ENCODE measurements at places on chromosomes 7 and 10.

- no peak for DNase-seq
These were observed 304.6 kb downstream of the TNS3 start for GRCh38 chr7:47277321-47277781.

DNA sequence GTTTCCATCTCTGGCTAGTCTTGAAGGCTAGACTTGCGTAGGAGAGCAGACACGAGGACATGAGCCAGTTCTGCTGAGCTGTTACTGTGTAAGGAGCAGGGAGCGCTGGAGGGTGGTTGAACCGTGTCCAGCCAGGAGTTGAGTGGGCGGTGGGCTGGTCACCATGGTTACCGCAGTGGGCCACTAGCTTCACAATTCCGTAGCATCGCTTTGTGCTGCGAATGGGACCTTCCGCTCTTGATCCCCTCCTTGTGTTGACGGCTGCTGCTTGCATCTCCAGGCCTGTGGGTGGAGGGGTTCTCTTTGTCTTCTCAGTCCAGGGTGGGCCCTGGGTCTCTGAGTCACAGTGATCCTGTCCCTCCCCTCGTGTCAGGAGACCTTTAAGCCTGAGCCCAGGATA is 49.4 kb upstream of the OCM start:
- no peak for DNase-seq

DNA sequence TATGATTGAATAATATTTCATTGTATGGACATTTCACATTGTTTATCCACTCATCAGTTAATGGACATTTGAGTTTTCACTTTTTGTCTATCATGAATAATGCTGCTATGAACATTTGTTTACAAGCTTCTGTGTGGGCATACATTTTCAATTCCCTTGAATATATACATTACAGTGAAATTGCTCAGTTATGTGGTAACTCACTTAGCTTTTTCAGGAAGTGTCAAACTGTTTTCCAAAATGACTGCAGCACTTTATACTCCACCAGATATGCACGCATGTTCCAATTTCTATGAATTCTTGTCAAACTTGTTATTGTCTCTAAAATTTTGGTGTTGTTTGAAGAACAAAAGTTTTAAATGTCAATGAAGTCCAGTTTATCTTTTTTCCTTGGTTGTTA is 401.2 kb downstream of the THSD7A start:
- no peak for DNase-seq

GRCh38 chr10:129547608-129548007 is 80.6 kb downstream of the MGMT start:
- DNase-seq: no peak

GRCh38 chr10:36492590-36493515 is 632.5 kb upstream of the ANKRD30A start:
- DNase-seq: no peak

- no peak for DNase-seq
These were observed 62.7 kb upstream of the NANOS1 start for GRCh38 chr10:118966850-118967125.

- DNase-seq: no peak
These were observed 98.8 kb downstream of the ADK start for GRCh38 chr10:74249865-74250264.

DNA sequence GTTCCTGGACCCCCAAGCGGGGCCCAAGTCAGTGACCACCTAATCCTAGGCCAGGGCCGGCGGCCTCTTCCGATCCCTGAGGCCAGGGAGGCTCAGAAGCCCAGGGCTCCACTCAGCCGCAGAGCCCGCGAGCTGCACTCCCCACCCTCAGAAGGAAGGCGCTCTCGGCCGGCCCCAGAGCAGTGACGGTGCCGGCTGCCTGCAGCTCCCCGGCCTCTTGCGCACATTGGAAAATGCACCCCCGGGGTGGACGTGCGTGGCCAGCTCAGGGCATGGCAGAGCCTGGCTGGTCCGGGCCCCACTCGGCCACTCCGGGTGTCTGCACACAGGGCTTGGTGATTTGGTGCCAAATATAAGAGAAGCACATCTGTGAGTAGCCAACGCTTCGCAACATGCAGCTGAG is 269.1 kb downstream of the PTPRN2 start:
- DNase-seq: no peak

DNA sequence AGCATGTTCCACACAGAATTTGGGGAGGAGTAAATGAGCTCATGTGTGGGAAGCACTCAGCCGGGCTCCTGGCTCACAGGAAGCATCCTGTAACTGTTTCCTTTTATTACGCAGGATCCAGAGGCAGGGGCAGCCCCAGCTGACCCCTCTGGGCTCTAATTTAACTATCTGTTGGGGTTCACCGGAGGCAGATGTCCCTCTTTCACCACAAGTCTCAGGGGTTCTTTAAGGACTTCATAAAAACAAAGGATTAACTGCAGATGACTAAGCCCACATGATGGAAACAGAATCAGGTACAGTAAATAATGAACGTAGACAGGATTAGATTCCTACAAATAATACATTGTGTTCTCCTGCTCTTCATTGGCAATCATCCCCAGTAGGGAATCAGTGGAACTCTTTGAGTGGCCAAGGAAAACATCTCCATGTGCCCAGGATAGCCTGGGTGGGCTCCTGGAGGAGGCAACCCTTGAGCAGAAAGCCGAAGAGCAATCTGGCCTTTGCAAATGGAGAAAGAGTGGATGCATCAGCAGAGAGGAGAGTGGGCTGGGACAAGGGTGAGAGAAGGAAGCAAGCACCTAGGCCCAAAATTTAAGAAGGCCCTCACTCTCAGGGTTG is 24.6 kb downstream of the TBXAS1 start:
- DNase-seq: no peak

- DNase-seq: peak; percentile 35
These were observed 624.8 kb downstream of the GRID1 start for GRCh38 chr10:85741626-85742300.

- DNase-seq: no peak
These were observed 1.7 kb downstream of the STN1 start for GRCh38 chr10:103916254-103916653.

DNA sequence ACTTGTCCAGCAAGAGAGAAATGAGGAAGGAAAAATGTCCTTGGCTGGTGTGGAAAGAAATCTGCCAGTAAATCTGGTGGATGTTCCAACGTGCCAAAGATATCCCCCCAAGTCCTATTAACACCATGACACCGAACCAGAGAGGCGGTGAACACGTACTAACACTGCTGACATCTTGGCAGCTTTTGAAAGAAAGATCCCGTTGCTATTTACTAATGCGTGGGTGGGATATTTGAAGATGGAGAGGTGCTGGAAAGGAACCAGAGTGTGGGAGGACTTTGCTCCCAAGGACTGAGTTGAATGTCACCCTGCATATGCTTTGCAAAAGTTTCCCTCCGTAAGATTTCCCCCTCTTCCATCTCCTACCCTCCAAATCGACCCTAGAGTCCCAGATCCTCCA is 7.9 kb downstream of the CCDC3 start:
- DNase-seq: no peak

DNA sequence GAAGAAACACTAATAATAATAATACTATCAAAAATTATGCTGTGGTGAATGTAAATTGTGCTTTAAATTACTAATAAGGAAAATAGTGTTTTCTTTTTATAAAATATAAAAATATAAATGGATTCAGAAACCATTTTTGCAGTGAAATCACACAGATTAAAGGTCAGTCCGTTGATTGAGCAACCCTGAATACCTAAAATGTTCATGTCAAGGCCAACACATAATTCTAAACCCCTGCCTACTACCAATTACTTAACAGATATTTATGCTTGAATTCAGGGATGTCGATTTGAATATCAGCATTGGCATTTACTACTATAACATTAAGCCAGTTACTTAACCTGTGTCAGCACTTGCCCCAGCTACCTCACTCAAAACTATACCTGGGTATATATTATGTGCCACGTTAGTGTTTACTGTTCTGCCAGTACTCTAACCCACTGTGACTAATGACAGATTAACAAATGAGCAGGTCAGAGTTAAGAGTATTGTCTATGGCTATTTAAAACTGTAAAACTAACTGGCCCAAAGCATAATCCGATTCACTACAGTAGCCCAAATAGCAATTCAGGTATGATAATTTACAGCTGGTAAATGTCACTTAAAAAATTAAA is 165.0 kb downstream of the KMT2E start:
- DNase-seq: no peak

DNA sequence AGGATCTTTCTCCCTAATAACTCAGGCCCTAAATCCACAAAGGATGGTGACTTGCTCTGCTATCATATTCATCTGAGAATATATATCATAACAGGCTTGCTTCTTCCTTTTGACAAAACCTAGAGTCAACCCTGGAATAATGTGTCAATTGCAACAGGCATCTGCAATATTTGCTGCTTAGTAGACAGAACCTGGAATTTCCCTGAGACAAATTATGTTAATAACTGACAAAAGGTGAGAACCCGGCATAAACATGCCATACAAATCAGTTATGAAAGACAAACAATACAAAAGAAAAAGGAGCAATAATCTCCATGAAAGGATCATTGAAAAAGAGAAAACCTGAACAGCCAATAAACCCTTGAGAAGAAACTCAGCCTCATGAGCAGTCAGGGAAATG is 114.5 kb upstream of the CDCA7L start:
- no peak for DNase-seq

- DNase-seq: no peak
These were observed 28.5 kb upstream of the SYPL1 start for GRCh38 chr7:106140406-106141173.

DNA sequence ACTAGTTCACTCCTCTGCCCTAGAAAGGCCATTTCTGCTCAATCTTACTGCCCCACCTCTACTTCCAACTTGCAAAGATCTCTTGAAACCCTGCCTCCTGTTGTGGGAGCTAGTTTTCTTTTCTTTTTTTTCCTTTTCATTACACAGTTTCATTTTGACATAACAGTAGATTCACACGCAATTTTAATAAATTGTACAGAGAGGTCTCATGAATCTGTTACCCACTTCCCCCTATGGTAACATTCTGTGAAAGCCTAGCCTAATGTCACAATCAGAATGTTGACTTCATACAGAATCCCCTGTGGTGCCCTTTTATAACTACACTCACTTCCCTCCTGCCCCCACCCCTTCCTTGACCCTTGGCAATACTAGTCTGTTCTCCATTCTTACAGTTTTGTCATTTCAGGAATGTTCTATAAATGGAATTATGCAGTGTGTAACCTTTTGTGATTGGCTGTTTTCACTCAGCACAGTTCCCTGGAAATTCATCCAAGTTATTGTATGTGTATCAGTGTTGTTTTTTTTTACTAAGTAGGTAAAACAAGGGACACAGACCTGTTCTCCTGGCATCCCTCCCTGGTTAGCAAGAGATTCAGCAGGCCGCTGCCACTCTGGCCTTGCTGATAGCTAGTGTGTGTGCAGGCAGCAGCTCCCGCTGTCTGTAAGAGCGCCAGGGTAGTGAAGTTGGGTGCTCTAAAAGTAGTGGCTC is 21.5 kb downstream of the CHST3 start:
- DNase-seq: no peak

DNA sequence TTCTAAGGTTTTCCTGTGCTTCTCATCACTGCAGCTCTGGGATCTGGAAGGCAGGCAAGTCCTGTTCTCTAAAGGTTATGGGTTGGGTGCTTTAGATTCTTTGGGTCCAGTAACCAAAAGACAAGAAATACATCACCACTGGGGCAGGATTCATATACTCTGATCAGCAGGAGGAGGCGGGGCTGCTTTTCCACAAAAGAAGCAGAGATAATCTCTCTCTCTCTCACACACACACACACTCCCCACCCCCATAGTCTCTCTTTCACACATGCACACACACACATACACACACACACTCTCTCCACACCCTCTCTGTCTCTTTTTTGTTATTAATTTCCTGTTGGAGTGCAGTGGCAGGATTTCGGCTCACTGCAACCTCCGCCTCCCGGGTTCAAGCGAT is 13.0 kb upstream of the ACBD5 start:
- no peak for DNase-seq

GRCh38 chr10:12822126-12822892 is 179.2 kb downstream of the CCDC3 start:
- no peak for DNase-seq

- DNase-seq: no peak
These were observed 22.6 kb downstream of the MYL10 start for GRCh38 chr7:101606498-101606923.

DNA sequence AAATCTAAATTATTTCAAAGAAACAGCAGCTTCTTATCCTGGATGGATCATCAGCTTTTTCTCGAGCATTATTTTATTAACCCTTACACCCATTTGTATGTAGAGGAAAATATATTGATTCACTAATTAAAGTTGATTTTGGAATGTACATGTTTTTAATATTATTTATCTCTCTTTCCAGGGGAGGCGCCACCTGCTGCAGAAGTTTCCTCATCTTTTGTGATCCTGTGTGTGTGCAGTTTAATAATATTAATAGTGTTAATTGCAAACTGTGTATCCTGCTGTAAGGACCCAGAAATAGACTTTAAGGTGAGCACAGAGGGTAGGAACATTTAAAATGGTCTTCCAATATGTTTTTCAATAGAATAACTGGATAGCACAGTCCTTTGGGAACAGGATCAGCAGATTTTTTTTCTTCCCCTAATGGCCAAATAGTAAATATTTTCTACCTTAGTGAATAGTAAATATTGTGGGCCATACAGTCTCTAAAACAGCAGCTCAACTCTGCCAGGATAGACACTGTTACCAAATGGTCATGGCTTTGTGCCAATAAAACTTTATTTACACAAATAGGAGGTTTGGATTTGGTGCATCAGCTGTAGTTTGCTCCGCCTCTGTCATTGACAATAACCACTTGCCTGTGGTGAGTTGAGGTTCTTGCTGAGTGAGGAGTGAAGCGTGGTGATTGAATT is 30.6 kb downstream of the LMTK2 start:
- no peak for DNase-seq

GRCh38 chr7:136869001-136869961 is 829 bp downstream of the CHRM2 start:
- no peak for DNase-seq

- DNase-seq: no peak
These were observed 114.4 kb upstream of the SVIL start for GRCh38 chr10:29749150-29749549.

GRCh38 chr10:23172429-23173213 is 19.5 kb upstream of the PTF1A start:
- DNase-seq: no peak

DNA sequence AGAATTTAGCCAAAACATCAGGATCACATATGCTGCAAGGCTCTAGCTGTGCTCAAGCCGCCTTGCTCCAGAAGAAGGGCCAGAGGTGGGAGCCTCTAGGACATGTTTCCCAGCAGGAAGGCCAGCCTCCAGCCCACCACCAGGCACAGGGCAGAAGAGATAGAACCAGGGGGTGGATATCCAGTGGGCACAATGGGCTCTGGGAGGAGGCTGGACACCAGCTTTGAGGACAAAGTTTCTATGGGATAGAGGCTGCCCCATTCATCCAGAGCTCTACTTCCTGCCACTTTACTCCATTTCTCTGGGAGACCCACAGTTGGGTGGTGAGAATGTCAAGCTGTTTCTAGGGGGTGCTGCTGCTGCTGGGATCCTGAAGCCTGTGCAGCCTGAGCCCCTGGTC is 77.1 kb downstream of the ARHGAP22 start:
- no peak for DNase-seq

DNA sequence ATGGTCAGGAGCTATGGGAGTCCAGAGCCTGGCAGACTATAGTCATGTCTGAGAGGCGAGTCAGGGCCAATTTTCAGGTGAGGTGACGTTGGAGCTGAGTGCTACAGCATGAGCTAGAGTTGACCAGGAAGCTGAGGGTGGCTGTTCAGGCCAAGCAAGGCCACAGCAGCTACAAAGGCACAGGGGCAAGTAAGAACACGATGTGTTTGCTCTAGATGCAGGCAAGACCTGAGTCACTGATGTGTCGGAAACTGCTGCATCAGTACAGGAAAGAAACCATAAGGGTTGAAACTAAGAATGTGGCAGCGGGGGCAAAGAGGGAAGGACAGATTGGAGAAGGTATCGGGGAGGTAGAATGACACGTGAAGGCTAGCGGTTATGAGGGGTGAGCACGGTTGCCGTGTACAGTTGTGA is 11.8 kb upstream of the RRP12 start:
- peak; percentile 58 for DNase-seq

- no peak for DNase-seq
These were observed 1084.2 kb downstream of the KCNMA1 start for GRCh38 chr10:76553263-76554032.

All from activated CD8-positive, alpha-beta T cell treated with anti-CD3 and anti-CD28 coated beads, Interleukin-2, amount 10 ng/mL, durations not matched to agents 7 days and 5 days (primary cell).